ENCODE measurements at places on chromosomes 7 and 10.

GRCh38 chr10:79207096-79207357, 138.3 kb downstream of the ZMIZ1 start:
- no peak for DNase-seq

- DNase-seq: no peak
These were observed 98.7 kb downstream of the POLL start for GRCh38 chr10:101489355-101489754.

GRCh38 chr10:80421050-80421706, 12.8 kb downstream of the PRXL2A start:
- DNase-seq: no peak

GRCh38 chr10:35378541-35379210, 42.4 kb downstream of the CCNY start:
- no peak for DNase-seq

DNA sequence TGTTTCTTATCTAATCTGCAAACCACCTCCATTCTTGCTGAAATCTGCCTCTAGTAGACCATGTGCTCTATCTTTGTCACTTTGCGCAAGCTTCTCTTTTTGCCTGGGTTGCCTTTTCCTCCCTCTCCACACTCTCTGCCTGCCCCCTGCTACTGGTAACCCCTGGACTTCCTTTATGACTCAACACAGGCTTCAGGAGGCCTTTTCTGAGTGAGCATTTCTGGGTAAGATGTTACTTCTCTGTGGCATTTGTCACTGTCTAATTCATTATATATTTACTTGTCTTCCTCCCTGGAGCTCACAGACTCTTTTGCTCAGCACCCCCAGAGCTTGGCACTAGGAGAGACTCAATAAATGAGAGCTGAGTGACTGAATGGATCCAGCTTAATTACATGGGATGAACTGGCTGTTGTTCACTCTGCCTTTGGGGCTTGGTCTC, 8.4 kb downstream of the GOLGA7B start:
- no peak for DNase-seq

DNA sequence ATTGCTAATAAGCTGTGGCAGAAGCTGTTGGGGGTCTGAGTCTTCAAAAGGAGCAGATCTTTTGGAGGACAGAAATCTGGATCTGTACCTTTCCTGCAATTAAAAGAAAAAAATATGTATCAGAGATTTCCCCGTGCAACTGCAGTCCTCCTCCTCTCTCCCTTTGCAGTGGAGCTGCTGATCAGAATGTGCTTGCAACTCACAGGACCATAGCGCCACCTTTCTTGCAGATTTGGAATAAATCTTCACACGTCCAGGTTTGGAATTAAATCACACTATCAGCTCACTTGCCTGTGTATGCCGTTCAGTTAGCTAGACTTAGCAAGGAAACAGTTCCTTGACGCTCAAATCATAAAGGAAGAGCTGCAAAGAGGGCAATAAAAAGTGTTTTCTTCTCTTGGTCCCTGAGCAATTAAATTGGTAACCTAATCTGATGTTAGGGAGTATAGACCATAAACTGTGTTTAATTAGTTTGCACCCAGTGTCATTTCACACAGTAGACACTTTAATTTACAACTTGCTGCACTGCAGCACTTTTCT, 77.4 kb downstream of the PON1 start:
- DNase-seq: no peak
